Activated naive CD4-positive, alpha-beta T cell treated with anti-CD3 and anti-CD28 coated beads for 36 hours (primary cell): ENCODE measurements at places on chromosomes 12 and 14.

- no peak for DNase-seq
Observed at GRCh38 chr12:84165998-84166571, 746.5 kb downstream of the SLC6A15 start.

GRCh38 chr12:75842090-75842489, 189.5 kb downstream of the PHLDA1 start:
- DNase-seq = no peak

DNA sequence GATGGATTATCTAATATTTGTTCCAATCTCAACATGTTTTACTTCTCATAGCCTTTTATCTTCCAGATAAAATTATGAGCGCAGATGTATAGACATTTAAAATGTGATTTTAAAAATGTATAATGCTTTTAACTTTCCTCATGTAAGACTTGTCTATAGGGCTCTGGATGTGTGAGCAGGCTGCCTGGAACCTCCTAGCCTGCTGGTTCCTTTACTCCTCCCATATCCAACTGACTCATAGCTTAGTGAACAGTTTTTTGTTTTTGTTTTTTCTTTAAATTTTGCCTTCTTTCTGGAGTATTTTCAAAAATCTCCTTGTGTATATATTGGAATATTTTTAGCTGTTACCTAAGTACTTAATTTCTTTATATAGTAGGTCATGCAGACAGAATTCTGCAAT, 115.4 kb downstream of the PDE3A start:
- DNase-seq = no peak

DNA sequence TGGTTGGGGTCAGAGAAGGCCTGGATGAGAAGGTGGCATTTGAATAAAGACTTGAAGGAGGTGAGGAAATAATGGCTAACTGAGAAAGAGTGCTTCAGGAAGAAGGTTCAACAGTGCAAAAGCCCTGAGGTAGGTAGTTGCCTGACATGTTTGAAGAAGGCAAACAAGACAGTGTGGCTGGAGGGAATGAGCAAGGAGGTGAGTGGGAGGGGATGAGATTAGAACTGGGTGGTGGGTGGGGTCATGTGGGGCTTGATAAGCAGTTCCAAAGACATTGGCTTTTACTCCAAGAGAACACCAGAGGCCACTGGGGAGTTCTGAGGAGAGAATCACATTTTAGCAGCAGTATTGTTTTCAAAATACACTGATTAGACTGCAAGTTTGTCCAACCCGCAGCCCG, 50.5 kb downstream of the HSPB8 start:
- DNase-seq = no peak

GRCh38 chr12:7396418-7396817, 47.5 kb downstream of the CD163L1 start:
- no peak for DNase-seq

DNA sequence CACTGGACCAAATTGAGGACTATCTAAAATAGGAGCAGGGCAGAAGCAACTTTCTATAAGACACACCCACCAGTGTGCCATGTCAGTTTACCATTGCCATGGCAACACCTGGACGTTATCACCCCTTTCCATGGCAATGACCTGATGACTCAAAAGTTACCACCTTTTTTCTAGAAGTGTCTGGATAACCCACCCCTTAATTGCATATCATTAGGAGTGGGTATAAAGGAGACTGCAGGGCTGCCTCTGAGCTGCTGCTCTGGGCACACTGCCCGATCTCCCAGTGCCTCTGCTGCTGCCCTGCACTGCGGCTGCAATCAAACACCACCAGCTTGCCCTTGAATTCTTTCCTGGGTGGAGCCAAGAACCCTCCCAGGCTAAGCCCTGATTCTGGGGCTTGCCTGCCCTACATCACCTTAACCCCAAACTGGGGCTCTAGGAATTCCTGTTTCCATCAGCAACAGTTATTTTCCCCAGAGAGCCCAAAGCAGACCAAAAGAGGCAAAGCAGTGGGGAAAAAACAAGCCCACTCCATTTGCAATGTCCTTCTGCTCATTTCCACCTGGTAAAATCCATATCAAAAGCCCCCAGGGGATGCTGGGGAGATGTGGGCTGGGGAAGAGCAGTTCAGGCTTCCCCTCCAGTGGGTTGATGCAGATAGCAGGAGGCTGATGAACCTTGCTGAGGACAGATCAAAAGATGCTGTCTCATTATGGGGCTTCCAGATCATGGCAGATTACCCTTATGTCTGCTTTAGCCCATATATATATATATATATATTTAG, 129.5 kb upstream of the NCOR2 start:
- DNase-seq = no peak

GRCh38 chr14:54609576-54609975, 42.6 kb downstream of the SAMD4A start:
- no peak for DNase-seq

DNA sequence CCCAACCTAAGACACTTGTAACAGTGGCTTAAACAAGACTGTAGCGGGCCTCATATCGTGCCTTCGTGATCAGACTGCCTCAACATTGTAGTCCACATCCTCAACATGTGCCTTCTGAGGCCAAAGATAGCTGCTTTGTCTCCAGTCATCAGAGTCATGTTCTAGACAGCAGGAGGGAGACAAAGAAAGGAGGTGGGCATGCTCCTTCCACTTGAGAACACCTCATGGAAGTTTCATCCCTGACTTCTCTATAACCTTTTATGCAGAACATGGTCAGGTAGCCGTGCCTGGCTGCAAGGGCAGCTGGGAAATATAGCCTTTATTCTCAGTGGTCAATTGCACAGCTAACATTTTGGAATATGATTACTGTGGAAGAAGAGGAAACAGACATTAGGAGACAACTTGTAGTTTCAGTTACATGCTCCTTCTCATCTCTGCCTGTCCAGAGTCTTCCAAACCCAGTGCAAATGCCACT, 25.3 kb upstream of the DHRS2 start:
- DNase-seq = no peak

GRCh38 chr12:46445551-46446235, 73.1 kb upstream of the SLC38A2 start:
- no peak for DNase-seq

- no peak for DNase-seq
Observed at GRCh38 chr14:92880351-92880750, 42.6 kb upstream of the CHGA start.

- DNase-seq = no peak
Observed at GRCh38 chr14:74147571-74147970, 62.8 kb downstream of the LIN52 start.

DNA sequence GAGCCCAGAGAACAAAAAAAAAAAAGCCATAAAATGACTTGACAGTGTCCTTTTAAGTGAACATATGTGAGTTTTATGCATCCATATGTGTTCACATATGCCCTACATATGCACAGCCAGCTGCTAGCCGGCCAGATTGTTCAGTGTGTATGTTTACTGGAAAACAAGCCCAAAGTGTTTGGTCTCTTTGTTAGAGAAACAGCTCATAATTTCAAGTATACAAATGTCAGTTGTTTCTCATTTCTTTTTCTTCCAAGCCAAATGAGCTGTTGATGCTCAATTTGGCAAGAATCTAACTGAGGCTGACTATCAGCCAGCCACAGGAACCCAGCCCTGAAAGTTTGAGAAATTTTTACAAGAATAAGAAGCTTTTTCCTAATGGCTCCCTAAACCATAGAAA, 60.8 kb upstream of the TSPAN8 start:
- DNase-seq = no peak

DNA sequence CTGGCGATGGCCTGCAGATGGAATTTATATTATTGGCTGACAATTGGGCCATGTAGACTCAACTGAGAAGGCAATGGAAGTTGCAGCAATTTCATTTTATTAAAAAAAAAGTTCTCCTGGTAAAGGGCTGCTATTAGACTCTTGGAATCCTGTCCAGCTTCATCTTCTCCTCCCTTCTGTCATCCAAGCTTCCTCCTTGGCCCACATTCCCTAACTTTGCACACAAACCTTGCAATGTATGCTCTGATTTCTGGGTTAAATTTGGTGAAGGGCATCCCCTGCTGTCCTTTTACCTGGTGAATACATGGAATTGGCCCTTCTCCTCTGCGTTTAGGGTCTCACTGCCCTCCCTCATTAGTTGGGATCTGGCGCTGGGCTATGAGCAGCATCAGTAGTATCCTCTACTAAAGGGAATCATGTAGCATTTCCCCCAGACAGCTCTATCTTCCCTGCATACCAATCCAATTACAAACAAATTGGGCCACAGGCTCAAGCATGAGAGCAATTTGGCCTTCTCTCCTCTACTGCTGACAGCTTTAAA, 336.9 kb downstream of the BMP4 start:
- no peak for DNase-seq

GRCh38 chr12:28603239-28603638, 413.0 kb downstream of the CCDC91 start:
- no peak for DNase-seq

DNA sequence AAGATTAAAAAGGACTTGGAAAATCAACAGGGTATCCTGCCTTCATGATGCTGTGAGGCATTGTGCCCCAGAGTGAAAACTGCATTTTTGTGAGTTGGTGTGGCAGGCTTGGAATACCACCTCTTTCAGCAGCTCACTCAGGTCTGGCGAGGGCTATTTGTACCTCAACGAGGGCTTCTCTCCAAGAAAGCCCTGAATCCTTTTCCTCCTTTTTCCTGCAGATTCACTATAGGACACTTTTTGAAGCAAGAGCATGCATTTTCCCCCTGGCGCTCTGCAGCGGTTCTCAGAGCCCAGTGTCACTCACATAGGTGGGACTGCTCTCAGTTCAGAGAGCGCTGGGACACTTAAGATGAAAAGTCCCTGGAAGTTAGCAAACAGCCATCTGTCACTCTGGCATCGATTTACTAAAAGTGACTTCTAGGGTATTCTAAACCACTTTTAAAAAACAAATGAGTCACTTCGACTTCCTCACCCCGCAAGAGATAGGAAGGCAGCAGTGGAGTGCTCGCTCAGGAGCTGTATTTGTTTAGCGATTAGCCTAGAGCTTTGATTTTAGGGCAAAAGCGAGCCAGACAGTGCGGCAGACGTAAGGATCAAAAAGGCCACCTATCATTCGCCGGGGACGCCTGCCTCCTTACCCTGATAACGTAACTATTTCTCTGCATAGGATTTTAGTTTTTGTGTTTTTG, 782 bp upstream of the LGR5 start:
- peak; percentile 13 for DNase-seq

DNA sequence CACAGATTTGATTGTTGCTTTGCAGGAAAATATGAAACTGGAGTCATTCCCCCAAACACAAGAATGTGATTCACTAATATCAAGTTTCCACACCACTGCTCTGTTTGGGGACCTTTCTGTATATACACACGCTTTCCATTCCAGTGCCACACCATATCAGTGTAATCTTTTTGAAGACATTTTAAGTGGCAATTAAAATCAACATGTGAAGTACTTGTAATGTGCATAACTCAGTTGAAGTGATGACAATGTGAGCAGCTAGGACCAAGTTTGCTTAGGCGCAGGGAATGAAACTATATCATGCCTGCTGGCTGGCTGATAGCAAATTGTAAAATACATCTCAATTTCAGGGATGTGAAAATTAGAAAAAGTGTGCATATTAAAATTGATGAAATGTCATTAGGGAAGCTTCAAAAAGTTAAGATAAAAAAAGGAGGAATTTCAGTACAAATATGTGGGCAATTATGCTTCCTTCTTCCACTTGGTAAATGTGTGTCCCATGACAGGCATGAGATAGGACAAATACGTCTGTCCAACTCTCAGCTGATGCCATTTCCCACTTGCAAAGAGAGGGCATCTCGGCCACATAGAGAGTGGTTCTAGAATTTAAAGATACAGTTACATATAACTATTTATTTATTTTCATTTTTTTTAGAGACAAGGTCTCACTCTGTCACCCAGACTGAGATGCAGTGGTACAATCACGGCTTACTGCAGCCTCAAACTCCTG, 43.7 kb downstream of the HSPB8 start:
- no peak for DNase-seq

- no peak for DNase-seq
Observed at GRCh38 chr14:21278632-21279031, 1.3 kb upstream of the RPGRIP1 start.

DNA sequence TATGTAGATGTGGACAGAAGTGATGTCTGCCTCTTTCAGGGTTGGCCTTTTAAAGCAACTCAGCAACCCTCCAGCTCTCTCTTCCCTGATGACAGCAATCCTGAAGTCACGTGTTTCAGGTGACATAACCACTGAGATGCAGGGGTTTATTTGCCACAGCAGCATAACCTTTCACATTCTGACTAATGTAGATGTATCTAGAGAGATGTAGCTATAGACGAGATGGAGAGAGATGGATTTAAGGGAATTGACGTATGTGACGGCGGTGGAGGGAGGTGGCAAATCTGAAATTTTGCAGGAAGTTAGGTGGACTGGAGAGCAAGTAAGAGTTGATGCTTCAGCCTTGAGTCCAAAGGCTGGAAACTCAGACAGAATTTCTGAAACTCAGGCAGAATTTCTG, 126.0 kb downstream of the ZFP36L1 start:
- DNase-seq = no peak

- DNase-seq = peak; percentile 37
Observed at GRCh38 chr14:52013984-52014600, 24.7 kb downstream of the RTRAF start.

DNA sequence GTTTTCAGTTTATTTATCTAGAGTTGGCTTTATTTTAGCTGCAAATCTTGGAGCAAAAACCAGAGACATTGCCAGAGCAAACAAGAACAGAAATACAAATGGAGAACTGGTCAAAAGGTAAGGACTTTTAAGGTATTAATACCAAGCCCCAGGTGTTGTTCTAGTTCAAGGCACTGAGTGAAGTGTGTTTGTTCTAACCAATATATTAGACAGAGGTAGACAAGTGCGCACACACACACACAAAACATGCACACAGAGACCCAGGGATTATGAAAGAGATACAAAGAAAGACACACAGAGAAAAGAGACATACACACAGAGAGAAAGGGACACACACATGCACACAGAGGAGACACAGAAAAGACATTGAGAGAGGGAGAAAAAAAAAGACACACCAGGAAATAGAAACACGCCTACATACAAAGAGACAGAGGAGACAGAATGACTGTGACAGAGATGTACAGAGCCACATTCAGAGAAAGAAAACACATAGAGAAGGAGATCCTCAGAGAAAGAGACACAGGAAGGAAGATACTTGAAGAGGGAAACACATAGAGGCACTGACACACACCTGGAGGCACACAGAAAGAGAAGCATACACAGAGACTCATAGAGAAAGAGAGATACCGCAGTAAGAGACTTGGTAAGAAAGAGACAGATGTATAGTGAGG, 50.2 kb downstream of the MIPOL1 start:
- no peak for DNase-seq

GRCh38 chr14:24422261-24422660, 7.2 kb downstream of the CBLN3 start:
- DNase-seq = no peak

GRCh38 chr14:58716706-58717105, 78.9 kb downstream of the DACT1 start:
- DNase-seq = no peak

DNA sequence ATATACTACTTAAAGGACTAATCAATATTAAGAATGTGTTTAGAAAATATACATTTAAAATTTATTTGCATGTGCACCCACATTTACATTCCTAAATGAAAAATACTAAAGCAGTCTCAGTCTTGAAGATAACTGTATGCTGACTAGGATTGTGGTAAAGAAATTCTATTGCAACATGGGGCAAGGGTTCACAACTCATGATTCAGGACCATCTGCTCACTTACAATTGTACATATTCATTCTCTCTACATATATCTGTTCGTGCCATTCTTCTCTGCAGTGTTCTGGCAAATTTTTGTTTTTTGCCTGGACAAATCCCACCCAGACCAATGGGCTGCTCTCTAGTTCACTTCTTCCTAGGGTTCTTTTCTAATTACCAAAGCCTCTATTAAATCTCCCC, 417.2 kb upstream of the NOVA1 start:
- no peak for DNase-seq

GRCh38 chr12:87233671-87234070, 795.5 kb downstream of the C12orf50 start:
- DNase-seq = no peak

GRCh38 chr14:51424041-51424440, 184.0 kb downstream of the TMX1 start:
- DNase-seq = no peak
